ENCODE measurements at places on chromosomes 4 and X.

GRCh38 chrX:35439692-35440091, 358.4 kb upstream of the MAGEB16 start:
- DNase-seq, result no peak

GRCh38 chr4:96052827-96053226, 212.9 kb downstream of the PDHA2 start:
- DNase-seq, result no peak

GRCh38 chr4:38230821-38231563, 270.8 kb downstream of the PTTG2 start:
- no peak for DNase-seq

- DNase-seq, result no peak
Measured at GRCh38 chr4:140863197-140863596, 107.0 kb upstream of the TBC1D9 start.

DNA sequence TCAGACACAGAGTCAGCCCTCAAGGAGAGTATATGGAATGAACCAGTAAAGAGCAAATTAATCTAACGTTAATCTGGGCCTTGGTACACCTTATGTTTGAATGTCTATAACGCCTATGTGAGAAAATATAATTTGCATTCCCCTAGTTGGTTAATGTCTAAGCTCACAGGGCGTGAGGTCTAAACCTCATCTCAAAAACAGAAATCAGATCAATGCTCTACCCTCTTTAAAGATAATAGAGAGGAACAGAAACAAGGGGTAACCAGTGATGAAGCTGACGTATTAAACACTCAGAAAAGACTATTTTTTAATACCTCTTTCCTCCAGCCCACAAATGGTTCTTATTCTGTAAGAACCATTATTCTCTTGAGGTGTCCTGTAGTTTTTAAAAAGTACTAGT, 369.2 kb upstream of the NOCT start:
- DNase-seq, result no peak

GRCh38 chr4:23322732-23323131, 567.1 kb downstream of the PPARGC1A start:
- no peak for DNase-seq

Measured in NCI-H1105 treated with DMSO at 0.1 percent for 48 hours (cell line).